CD4-positive, alpha-beta T cell treated with Interleukin-17A for 1 hour (primary cell): ENCODE measurements at places on chromosomes 5 and 9.

- peak; percentile 19 for DNase-seq
Measured at GRCh38 chr9:83219154-83219923, 156.4 kb upstream of the RASEF start.

GRCh38 chr5:6360323-6361072 is 17.8 kb downstream of the MED10 start:
- DNase-seq: no peak

- no peak for DNase-seq
Measured at GRCh38 chr9:79237861-79238260, 333.9 kb upstream of the TLE4 start.

- no peak for DNase-seq
Measured at GRCh38 chr9:116323012-116323411, 169.4 kb downstream of the PAPPA start.

- no peak for DNase-seq
Measured at GRCh38 chr5:12208366-12209100, 304.3 kb upstream of the CTNND2 start.

GRCh38 chr9:123928533-123929176 is 1.3 kb downstream of the DENND1A start:
- no peak for DNase-seq

GRCh38 chr5:71882826-71883741 is 164.0 kb downstream of the CARTPT start:
- no peak for DNase-seq

- DNase-seq: no peak
Measured at GRCh38 chr9:13013991-13014883, 239.4 kb downstream of the LURAP1L start.

DNA sequence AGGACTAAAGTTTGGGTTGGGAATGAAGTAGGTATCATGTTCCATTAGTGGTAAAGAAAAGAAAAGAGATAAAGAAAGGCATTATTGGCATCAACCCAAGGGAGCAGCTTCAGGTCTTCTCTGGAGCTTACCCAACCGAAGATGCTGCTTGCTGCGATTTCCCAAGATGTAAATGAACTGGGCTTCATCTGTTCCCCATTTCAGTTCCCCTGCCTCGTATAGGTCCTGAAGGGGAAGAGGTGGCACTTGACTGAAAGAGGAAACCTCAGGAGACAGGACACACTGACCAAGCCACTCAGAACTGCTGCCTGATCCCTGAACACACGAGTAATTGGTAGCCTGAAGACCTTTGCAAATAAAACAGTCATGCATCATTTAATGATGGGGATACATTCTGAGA is 24.6 kb downstream of the ANXA6 start:
- peak; percentile 17 for DNase-seq

- no peak for DNase-seq
Measured at GRCh38 chr9:91384954-91385353, 23.2 kb upstream of the AUH start.

DNA sequence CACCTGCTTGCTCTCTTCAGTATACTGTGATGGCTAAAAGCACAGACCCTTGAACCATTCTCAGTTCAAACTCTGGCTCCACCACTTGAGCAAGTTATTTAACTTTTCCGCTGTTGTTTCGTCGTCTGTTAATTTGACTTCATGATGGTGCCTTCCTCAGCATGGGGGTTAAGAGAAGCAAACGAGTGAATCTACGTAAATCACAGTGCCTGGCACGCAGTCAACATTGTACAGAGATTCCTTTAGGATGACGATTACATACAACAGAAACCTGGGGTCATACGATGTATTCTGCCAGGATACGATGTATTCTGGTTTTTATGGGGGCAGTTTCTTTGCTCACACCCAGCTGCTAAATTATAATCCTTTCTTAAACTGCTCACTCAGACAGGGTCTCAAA is 515.6 kb downstream of the CCDC171 start:
- no peak for DNase-seq

DNA sequence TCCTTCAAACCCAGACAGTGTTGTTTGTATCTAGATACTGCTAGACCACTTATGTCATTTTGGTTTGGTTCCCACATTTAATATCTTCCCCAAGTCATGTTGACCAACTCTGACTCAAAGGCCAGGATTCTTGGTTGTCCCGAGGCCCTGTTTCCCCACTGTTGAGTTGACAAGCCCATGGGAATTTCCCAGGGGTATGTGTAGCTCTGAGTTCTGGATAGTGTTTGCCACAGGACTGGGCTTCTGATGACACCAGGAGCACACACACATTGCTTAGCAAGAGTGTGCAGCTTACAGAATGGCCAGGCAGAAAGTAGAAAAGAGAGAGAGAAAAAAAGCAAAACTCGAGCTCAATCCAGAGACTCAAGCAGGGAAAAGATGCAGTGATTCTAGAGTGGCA is 214.4 kb downstream of the NXNL2 start:
- DNase-seq: no peak

DNA sequence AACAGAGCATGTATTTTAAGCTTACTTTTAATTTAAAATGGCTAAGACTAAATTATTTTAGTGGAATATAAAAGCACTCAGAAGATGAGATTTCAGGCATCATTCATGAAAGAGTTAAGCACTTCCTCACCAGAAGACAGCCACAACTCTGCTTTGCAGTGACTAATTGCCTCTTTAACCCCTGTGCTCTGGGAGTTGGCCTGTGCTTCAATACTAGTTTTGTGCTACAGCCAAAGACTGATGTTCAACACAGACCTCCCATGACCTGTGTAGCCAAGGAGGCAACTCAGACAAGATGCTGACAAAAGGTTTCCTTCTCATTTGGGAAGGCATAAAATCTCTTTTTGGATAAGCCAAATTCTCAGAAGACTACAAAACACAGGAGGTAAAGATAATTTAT is 353.5 kb downstream of the FBXL17 start:
- no peak for DNase-seq

DNA sequence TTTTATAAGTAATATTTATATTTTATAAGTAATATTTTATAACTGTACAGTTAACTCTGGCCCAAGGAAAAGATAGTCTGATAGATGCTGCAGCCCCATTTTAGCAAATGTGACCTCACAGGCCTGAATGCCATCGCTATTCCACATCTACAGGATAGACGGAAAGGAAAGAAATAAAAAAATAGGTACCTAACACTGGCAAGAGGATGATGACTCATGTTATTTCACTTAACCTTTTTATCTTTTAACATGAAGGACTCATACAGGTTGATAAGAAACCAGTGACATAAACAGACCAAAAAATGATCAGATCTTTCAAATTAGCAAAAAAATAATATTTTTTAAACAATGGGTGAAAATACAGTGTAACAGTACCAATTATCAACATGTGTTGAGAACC is 2.7 kb downstream of the CD274 start:
- DNase-seq: no peak

GRCh38 chr5:112552791-112553190 is 133.7 kb upstream of the EPB41L4A start:
- no peak for DNase-seq

- no peak for DNase-seq
Measured at GRCh38 chr5:98461485-98461884, 312.0 kb upstream of the RGMB start.

- no peak for DNase-seq
Measured at GRCh38 chr5:66558560-66558959, 37.6 kb upstream of the MAST4 start.

DNA sequence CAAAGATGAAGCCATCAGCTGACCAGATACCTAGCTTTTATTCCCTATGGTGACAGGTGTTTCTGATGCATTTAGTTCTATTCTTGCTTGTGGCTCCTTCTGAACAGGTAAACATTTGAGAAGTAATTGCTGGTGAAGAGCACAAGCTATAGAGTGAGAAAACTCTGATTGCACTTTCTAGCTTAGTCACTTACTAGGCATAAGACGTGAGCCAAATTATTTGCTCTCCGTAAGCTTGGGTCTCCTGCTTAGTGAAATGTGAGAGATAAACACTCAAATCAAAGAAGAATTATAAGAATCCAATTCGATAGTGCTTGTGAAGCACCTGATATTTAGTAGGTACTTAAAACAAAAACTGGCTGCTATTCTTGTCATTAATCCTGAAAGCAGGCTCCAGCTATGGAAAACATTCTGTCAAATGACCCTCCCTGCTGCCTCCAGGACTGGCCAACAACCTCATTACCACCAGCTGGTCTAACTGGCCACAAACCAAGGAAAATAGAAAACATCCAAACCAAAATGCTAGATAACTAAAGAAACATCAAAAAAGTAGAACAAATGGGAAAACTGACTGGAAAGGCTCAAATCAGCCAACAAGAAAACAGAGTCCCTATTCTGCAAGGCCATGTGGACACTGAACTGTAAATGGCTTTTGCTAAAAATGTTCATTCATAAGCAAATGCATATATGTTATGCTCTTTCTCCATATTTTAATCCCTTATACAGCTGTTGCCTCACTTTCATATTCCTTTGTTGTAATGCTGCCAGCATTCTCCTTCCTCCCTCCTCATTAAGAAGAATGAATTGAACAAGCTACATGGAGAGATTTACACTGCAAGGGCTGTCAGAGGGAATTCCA is 616.1 kb downstream of the DTWD2 start:
- no peak for DNase-seq

DNA sequence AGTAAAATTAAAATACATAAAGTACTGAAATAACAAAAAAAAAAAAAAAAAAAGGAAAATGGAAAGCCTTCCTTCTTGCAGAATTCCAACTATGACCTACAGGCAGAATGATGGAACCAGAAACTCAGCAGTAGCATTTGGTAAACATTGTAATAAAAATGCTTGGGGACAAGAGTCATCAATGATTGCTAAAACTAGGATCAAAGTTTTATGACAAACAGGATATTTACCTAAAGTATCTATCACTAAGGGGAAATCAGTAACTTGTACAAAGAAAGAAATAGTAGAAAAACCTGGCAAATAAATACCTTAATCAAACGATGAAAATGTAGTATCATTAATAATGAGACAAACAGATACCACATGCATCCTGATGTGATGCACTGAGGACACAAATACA is 17.5 kb downstream of the ERMP1 start:
- no peak for DNase-seq

DNA sequence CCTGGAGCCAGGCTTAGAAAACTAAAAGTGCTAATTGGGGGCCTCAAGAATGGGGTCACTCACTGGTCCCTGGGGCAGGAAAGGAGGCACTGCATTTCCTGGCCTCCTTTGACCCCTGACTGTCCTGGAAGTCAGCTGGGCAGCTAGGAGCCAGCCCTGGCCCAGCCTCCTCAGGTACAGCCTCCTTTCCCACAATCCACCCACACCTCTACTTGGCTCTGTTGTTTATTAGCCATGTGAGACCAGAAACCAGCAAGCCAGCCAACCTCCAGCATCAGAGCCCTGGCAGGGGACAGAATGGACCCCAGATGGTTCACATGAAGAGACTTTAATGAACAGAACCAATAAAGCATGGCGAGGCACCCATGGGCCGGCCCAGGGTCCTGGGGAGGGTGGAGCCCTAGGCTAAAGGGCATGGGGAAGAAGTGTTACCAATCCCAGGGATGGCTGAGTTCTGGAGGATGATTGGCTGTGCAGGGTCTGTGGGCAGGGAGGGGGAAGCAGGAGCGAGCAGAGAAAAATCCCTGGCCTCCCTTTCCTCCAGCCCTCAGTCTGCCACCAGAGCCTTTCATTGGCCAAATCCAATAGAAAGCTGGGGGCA is 55.3 kb upstream of the ANGPTL2 start:
- no peak for DNase-seq

DNA sequence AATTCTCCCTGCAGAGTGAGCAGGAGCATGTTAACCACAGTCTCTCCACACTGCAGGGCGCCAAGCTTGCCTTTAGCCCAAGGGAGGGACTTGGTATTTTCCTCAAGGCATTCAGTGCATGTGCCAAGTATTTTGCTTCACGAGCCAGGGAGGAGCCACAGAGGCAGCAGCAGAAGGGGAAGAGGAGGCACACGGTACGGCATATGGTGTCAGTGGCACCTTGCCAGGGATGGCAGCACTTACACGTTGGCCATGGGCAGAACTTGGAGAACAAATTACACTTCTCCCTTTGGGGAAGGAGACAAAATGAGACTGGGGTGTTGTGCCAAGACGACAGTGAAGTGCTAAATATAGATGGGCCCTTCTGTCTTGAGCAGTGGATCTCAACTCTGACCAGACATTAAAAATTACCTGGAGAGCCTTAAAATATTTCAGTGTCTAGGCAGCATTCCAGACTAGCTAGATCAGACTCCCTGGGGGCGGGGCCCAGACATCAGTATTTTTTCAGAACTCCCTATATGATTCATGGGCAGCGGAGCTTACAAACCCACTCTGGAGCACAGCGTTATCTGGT is 155.8 kb downstream of the DRD1 start:
- DNase-seq: no peak

GRCh38 chr9:116355153-116355921 is 201.7 kb downstream of the PAPPA start:
- DNase-seq: no peak

GRCh38 chr5:80967500-80968181 is 7.5 kb downstream of the RASGRF2 start:
- no peak for DNase-seq

- DNase-seq: no peak
Measured at GRCh38 chr5:126027652-126028051, 395.6 kb upstream of the GRAMD2B start.

DNA sequence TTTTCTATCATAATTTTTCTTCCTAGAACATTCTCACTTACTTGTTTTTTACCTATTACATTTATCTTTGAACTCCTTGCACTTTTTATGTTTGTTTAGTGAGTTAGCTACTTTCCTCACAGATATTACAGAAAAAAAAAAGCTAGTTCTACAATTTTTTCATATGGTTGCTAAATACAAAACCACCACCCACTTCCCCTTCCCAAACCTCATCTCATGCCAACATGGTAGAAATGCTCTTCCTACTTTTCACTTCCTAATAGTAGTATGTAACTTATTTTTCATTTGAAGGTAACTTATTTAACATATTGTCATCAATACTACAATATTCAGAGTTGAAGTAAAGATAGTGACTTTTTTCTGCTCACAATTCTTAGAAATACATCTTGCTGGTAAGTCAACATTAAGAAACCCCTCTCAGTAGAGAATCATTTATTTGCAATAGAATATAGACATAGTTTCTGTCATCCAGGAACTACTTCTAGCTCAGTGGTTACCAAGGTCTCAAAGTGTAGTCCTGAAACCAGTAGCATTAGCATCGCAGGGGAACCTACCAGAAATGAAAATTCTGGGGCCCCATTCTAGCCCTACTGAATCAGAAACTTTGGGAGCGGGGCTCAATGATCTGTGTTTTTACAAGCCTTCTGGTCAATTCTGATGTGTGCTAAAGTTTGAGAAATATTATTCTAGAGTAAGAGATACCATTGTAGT is 1124.6 kb downstream of the DTWD2 start:
- DNase-seq: no peak

DNA sequence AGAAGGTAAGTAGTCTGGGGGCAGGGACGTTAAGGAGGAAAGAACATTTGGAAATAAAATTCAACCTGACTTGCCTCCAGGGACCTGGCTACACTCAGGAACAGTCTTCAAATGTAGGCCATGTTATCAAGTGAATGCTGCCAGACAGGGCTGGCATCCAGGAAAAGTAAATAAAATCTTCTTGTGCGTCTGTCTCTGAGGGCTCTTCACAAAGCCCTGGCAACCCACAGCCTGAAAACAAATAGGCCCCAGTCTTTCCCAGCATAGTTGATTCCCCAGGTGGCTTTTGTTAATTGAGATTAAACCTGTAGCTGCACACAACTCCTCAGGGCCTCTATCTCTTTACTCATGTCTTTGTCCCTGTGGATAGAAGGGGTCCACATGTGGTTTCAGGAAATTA is 55.4 kb downstream of the STK32A start:
- no peak for DNase-seq
